ENCODE measurements at places on chromosomes 7 and 10.

GRCh38 chr7:100835903-100836811 is 8.8 kb upstream of the EPHB4 start:
- DNase-seq, result no peak

GRCh38 chr7:44177570-44178131 is 11.6 kb downstream of the GCK start:
- no peak for DNase-seq

DNA sequence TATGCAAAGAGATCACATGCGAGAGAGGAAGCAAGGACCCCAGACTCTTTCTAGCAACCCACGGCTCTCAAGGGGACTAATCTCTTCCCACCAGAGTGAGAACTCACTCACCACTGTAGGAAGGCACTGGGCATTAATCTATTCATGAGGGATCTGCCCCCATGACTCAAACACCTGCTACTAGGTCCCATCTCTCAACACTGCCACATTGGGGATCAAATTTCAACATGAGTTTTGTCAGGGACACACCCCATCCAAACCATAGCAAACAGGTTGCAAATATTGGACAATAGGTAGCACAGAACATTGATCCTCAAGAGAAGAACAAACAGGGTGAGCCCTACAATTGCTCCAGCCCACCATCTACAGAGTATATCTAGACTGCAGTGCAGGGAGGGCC is 740.6 kb downstream of the LRMDA start:
- DNase-seq, result no peak

GRCh38 chr7:142908921-142909890 is 23.7 kb upstream of the TRPV6 start:
- DNase-seq, result no peak

DNA sequence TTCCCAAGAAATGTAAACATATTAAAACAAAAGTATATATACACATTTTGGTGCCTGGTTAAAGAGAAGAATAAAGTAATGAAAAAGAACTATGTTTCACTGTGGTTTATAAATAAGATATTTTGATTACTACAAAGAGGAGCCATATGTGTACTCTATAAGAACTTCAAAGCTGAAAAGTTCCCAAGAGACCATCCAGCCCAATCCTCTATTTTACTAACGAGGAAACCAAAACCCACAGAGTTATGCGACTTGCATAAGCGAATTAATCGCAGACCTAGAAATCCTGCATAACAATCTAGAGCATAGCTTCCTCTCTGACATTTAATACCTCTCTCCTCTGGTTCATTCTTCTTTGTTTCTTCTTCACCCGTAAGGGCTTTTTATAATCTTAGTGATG is 937.1 kb downstream of the CNTNAP2 start:
- no peak for DNase-seq

GRCh38 chr10:44071479-44071878 is 313.4 kb downstream of the CXCL12 start:
- DNase-seq, result no peak

DNA sequence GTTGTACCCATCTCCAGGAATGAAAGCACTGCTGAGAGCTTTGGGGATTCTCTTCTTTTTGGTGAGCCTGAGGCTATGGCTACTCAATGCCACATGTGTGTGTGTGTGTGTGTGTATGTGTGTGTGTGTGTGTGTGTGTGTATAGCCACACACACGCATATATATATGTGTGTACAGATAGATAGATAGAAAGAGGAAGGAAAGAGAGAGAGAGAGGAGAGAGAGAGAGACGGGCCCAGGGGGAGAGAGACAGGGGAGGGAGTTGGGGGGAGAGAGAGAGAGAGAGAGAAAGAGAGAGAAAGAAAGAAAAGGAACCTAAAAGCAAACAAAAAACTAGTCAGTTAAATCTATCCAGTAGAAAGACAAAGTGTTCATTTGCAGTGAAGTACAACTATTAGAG is 8.3 kb downstream of the SLC13A4 start:
- DNase-seq, result no peak

DNA sequence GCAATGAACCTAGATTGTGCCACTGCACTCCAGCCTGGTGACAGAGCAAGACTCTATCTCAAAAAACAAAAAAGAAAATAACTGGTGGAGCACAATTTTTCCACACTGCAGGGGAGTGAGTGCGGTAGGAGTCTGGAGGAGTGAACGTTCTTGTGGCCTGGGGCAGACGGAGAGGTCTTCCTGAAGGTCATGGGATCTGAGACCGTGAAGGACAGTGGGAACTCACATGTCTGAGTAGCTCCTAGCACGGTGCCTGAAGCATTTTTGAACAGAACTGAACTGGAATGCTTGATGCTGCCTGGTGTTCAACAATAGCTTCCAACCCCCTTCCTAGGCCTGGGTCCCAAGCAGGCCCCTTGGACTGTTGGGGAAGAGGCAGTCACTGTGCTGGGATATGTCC is 84.3 kb upstream of the PODXL start:
- DNase-seq, result no peak

GRCh38 chr10:110058212-110058611 is 50.4 kb downstream of the ADD3 start:
- DNase-seq, result no peak

GRCh38 chr7:51732951-51733350 is 416.3 kb upstream of the COBL start:
- no peak for DNase-seq

GRCh38 chr10:68560186-68560942 is at the start of gene TET1:
Gene TET1 (plus strand): TSS chr10:68560337. CDS start chr10:68572339, 12,002 bp downstream.
- DNase-seq, result peak; percentile 18

DNA sequence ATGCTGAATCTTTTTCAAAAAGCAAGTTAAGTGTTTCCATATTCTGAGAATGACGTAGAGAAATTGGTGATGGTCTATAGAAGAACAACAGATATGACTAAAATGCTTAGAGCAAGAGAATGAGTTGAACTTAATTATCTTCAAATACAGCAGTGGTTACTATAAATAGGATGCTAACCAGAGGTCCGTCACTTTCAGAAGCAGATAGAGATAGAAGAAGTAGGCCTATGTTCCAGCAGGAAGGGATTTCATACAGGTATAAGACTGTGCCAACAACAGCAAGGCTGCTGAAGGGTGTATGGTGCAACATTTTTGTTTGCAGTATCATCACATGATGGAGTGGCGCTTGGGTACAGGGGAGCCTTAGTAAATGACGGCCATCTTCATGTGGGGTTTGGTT is 68.6 kb downstream of the HBP1 start:
- DNase-seq, result no peak

- DNase-seq, result no peak
Measured at GRCh38 chr10:61669849-61670248, 7.1 kb downstream of the CABCOCO1 start.

DNA sequence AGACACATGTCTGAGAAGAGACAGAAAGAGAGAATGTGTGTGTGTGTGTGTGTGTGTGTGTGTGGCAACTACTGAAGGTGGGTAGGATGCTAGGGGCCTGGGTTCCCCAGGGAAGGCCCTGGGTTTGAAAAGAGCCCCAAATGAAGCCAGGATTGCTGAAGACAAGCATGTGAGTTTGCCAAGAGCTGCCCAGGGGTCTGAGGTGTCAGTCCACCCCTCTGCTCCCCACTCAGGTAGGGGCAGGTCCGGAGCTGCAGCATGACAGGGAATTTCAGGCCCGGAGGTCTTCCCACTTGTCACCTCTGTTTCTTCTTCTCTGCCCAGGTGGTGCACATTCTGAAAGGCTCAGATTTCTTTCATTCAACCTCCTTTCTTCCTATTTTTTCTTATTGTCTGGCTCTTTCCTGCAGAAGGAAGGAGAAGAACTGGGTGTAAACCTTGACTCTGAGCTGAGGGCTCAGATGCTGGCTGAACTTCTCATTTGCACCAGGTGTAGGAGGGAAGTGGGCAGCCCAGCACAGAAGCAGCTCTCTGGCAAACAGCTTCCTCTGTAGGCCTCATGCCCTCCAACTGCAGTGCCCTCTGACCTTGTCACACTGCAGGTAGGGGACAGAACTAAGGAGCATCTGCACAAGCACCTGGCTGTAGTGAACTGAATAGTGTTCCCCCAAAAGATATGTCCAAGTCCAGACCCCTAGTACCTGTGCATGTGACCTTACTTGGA is 79.6 kb upstream of the LRRC4 start:
- no peak for DNase-seq

GRCh38 chr7:70545214-70545613 is 586.7 kb upstream of the GALNT17 start:
- no peak for DNase-seq

DNA sequence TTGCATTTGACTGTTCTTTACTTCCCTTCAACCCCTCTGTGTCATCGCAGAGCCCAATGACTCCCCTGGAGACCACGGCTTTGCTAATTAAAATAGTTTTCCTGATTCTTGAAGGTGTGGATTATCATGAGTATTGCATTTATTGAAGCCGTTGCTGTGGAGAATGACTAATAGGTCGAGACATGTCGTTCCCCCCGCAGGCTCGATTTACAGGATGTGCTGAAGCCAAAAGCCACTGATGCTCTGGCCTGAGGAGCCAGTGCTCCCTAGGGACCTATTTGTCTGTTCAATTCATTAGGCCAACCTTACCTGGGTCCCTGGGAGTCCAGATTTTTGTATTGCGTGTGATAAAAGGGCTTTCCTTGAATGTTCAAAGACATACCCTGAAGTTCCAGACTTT is 102.3 kb downstream of the NPTX2 start:
- no peak for DNase-seq

DNA sequence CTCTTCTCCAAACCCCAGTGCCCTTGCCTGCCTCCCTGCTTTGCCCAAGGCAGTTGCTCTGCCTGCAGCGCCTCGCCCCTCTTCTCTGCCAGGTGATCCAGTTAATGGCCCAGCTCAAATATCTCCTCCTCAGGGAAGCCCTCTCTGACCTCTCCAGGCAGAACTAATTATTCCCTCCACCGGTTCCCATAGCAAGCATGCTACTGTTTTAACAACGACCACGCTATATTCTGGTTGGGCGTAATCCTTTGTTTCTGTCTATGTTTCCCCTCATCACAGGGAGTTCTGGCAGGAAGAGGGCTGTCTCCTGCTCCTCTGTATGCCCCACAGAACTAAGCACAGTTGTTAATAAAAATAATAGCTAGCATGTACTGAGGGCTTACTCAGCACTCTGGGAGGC is 36.8 kb upstream of the R3HCC1L start:
- DNase-seq, result no peak

Measured in activated naive CD8-positive, alpha-beta T cell treated with anti-CD3 and anti-CD28 coated beads for 36 hours (primary cell).